ENCODE measurements at places on chromosomes 7 and 10. TPM values are rescaled to one million over a fixed set of nuclear protein-coding genes. Genes with fewer than 3 reads are reported as not detected.

DNA sequence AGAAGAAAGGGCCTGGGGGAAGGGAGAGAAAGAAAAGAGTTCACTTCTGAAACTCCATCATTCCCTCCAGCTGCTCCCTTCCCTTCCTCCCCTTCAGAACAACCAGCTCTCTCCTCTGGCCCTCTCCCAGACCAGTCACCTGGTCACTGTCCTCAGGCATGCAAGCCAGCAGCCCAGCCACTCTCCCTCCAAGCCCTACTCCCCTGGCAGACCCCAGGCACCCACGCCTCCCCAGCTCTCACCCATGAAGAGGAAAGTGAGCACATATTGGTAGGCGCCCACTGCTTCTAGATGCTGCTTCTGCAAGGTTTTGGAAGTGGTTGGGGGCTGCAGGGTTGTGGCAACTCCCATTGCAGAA is 353 bp downstream of the MOGAT3 start:
- DNase-seq: no peak

- peak; percentile 13 for DNase-seq
These were observed 310.3 kb upstream of the ZNF32 start for GRCh38 chr10:43958964-43959363.

The GRM3 gene
- not detected for total RNA-seq

The PKD2L1 gene
- total RNA-seq: 0.50 TPM

The NODAL gene
- not detected for total RNA-seq

The CNNM1 gene
- total RNA-seq: 0.27 TPM

All from colonic mucosa (tissue), 4 donors.